ENCODE measurements at places on chromosomes 11 and 22.

- no peak for DNase-seq
Measured at GRCh38 chr11:130548491-130548833, 100.0 kb downstream of the ADAMTS15 start.

GRCh38 chr11:14114269-14114668 is 151.7 kb downstream of the SPON1 start:
- no peak for DNase-seq

- no peak for DNase-seq
Measured at GRCh38 chr22:37343348-37343747, 61.0 kb downstream of the CYTH4 start.

DNA sequence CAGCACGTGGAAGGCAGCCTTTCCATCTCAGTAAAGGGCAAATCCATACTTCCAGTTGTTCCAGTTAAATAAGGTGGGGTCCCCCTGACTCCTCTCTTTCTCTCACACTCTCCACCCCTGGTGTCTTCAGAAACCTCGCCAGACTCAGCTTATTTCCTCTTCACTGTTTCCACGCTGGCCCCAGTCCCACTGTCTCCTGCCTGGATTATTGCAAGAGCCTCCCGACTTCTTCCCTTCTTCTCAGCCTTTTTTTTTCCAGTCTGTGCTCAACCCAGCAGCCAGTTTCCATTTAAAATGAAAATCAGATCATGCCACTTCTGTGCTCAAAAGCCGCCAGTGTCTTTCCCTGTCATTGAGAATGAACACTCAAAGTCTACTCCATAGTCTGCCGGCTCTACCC is 131.4 kb downstream of the PKNOX2 start:
- no peak for DNase-seq

GRCh38 chr22:49503321-49503720 is 324.4 kb downstream of the BRD1 start:
- DNase-seq = no peak

- DNase-seq = no peak
Measured at GRCh38 chr22:42702675-42703074, 18.0 kb downstream of the A4GALT start.

DNA sequence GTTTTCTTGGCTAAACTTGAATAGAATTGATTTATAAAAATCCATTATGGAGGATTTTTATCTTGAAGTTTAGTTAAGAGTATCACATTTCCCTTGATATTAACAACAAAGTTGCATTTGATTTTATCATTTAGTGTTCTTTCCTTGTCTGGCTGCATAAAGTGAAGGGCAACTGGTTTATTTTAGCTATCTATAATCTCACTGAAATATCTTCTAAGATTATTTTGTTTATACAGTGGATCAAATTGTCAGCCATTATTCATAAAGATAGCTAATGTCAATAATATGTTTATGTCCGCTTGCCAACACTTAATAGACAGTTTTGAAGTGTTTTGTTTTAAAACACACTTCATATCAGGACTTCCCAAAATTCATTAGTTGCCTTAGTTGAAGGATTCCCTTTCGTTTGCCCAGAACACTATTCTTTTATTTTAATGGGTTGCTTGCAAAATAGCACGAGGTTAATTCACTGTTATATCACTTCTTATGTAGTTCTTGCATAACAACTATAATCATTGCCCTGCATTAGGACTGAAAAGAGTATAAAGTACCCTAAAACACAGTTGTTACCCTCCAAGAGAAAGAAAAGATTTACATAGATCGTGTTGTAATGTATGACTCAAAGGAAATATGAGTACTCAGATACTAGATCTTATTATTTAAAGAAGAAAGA is 73.0 kb downstream of the MSANTD4 start:
- no peak for DNase-seq

DNA sequence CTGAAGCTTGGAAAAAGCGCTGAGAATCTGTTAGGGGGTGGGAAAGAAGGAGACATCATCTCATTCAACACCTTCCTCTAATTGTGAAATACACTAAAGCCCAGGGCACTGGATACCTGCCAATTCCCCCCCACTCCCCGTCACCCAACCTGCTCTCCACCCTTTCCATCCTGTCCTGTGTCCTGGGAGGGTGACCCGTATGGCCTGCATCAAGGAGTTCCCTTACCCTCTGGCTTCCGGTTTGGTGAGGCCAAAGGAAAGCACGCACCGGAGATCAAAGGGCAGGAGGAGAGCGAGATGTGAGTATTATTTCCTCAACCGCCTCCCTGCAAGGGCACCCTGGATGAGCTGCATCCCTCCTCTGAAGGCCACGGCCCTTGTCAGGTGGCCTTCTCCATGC is 65.0 kb upstream of the PTPRJ start:
- DNase-seq = no peak
